ENCODE measurements at places on chromosomes 2 and 18.

DNA sequence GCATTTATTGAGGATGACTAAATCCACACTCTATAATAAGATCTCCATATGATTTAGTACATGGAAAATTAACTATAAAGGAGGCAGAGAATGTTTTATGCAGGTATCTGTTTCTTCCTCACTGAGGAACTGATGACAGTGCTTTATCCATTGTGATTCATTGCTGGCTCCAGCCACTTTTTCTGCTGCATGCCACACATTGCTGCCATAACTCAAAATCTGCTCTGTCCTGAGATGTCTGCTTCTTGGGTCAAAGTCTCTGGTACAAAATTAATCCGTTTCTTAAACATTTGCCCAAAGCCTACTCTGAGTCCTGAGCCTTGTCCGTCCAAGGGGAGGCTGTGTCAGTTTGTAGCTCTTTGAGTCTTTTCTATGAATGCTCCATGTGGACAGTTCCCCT is 15.5 kb upstream of the ARHGAP28 start:
- no peak for DNase-seq

- no peak for DNase-seq
These were observed 109.6 kb downstream of the TAF4B start for GRCh38 chr18:26335571-26336487.

DNA sequence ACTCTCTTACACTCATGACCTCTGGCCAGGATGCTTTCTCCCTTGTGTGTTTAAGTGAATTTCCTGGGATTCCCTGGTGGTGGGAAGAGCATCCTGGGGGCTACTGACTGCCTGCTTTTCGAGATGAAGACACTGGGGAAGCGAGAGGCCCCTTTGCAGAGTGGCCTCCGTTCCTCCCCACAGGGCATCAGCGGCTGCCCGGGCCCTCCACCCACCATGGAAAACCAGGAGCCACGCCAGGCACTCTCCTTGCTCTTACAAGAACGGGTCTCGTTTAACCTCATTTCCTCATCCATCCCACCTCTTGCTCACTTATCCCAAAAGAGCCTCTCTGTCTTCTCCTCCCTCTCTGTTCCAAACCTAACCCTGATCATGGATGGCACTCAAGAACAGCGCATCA is 17.8 kb downstream of the CHST10 start:
- no peak for DNase-seq

- DNase-seq: no peak
These were observed 61.1 kb upstream of the RND3 start for GRCh38 chr2:150548527-150548926.

DNA sequence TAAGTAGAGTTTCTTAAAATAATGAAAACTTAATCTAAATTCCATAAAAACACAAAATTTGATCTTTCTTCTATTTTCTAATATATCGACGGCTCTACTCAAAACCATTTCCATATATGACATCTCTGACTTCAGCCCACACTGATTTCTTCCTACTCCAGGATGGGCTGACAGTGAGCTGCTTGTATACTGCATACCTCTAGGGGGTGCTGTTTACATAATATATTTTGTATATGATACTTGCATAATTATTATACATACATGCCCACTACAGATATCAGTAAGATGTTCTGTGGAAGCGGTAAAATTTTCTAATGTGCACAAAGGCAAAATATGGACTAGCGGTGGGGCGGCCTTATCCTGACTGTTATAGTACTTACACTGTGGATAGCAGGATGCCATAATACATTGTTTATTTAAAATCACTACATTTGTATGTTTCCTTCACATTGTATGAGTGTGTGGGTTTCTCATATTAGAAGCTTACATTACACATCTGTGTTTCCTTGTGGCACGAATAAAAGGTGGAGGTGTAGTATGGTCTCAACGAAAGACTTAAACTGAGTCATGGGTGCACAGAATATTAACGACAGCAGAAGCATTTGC is 66.1 kb upstream of the NXPH2 start:
- no peak for DNase-seq

DNA sequence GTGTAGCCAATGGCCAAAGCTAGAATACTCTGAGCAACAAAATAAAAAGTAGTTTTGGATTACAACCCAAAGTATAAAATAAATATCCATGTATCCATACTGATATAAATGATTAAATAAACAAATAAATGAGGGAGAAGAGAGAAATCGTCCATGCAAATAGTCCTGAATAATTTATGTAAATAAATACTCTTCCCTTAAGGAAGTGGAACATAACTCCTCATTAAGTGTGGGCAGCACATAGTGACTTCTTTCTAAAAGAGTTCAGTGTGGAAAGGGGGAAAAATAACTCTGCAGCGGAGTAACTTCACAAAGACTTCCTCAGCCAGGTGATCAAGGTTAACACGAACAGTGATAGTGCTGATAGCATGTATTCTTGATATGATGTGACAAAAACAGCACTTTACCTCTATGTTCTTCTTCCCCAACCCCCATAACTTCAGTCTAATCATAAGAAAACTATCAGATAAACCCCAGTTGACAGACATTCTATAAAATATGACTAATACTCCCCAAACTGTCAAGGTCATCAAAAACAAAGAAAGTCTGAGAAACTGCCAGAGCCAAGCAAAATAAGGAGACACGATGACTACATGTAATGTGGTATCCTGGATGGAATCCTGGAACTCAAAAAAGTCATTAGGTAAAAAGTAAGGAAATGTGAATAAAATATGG is 30.7 kb downstream of the METTL8 start:
- DNase-seq: no peak

- DNase-seq: no peak
These were observed 95.8 kb downstream of the ZNF532 start for GRCh38 chr18:58960508-58960907.

DNA sequence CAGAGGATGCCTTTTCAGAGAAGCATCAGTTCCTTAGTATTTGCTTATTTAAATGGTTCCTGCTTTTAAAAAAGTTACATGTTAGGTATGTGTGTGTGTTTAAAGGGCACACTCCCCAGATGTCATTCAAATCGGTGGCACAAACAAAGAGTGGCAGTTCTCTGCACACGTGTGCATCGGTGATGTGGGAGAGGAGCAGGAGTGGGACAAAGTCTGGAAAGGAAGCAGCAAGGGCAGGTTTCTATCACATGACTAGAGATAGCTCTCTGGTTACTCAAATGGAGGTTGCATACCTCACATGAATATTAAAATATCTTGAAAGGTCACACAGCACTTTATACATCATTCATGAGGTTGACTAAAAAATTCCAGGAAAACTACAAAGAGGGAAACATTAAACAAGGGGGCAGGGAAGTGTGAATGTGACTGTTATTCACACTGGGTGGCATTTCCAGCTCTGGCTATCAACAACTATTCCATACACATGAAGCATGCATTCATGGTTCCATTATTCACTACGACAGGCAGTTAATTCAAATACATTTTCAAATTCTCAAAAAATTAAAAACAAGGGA is 64.7 kb downstream of the SEPTIN10 start:
- no peak for DNase-seq

- no peak for DNase-seq
These were observed 7.5 kb upstream of the KCNG2 start for GRCh38 chr18:79789901-79790890.

DNA sequence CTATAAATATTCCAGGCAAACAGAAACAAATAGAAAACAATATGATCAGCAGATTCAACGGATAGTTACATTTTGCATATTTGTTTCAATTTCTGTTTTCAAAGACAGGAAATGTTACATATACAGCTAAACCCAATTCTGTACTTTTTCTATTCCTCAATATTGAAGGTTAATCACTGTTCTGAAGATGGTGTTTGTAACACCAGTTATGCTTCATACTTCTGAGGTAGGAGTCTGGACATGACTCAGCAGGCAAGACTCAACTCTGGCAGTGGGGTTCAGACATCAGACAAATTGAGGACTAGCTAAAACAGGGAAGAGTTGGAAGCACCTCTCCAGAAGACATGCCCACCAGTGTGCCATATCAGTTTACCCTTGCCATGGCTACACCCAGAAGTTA is 16.6 kb downstream of the SERPINB13 start:
- DNase-seq: no peak

DNA sequence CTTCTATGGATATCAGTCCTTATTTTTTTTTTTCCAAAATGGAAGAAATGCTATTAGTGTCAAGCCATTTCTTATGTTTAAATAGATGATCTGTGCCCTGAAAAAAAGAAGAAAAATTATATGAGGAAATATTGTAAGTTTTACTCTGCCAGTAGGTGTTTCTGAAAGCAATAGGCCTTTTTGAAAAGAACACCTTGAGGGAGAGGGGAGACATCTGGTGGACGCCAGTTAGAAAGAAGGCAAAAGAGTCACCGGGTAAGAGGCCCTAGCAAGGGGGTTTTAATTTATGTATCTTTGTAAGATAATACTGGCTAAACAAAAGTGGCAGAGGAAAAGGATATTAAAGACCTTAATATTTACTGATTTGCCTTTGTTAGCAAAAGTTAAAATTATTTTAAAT is 56.1 kb downstream of the DYNAP start:
- no peak for DNase-seq

DNA sequence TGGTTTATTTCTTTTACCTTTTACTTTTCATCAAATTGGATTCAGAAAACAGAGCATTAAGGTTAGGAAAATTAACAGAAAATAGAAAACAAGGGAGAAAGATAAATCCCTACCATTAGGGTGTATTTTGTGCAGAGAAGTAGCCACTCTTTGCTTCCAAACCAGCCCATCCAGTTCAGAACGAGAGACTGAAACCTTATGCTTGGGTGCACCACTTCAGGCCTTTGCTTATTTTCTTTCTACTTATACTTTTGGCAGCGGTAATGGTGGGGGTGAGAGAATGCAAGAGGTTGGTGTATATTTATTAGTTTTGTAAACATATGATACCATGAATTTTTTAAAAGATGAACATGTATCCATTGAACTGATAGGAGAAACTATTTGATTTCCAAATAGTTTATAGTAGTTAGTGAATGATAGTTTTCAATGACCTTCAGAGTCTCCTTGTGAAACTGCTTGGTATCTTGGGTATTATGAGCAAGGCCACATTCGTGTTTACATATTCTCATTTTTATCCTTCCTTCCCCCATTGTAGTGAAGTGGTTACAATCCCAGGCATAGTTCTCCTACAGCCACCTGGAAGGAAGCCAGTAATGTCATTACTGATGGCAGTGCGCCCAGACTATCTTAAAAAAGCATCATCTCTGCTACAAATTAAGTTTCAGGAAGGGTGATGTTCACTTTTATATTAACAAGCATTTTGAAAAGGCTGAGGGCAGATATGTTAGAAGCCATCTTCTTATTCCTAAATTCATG is 60.8 kb downstream of the MFSD6 start:
- DNase-seq: no peak

- no peak for DNase-seq
These were observed 48.7 kb upstream of the KLF7 start for GRCh38 chr2:207214446-207214845.

- no peak for DNase-seq
These were observed 173.5 kb downstream of the DDX1 start for GRCh38 chr2:15765211-15765610.

DNA sequence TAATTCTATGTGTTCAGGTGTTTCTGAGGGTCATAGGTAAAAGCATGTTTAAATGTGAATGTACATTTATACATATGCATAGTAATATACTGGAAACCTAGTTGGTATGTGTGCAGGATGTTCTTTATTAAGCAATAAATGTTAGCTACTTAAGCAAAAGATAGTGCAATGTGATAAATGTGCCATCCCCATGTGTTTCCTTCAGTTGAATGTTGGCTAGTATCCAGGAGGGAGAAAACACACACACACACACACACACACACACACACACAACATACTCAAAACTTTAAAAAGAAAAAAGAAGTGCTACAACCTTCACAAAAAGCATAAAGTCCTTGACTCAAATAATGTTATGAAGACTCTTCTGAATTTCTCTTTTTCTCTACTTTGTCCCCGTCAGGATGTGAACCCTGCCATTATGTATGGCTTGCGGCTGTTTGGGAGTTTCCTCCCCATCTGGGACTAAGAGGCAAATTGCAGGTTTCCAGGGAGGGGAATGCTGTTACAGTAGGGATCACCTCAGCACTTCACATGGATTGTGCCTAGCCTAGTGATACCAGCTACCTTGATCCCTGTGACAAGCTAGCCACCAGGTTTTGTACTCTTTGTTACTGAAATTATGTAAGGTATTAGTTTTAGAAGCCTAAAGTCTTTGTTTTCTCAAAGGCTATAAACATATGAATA is 82.6 kb downstream of the IKZF2 start:
- no peak for DNase-seq

GRCh38 chr2:135424849-135425248 is 106.2 kb downstream of the ZRANB3 start:
- no peak for DNase-seq

- no peak for DNase-seq
These were observed 24.9 kb downstream of the FHOD3 start for GRCh38 chr18:36322408-36322728.

GRCh38 chr2:120343433-120344105 is 2.4 kb upstream of the INHBB start:
- DNase-seq: no peak

- no peak for DNase-seq
These were observed 86.4 kb downstream of the BIN1 start for GRCh38 chr2:127020536-127020935.

DNA sequence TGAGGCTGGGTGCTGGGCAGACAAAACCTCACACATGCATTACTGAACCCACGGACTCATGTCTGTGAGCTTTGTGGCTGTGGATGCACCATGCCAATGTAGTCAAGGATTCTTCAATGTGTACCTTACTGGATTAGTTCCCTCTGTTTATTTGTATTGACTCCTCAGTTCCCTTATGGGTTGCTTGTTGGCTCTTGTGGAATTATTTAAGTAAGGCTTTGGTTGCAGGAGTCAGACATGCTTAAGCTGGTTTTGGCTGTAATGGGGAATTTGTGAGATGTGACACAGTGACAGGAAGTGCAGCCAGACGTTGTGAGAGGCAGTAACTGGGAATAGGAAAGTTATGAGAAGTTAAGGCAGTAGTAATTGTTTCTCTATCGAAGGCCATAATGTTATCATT is 13.6 kb upstream of the IL1RN start:
- no peak for DNase-seq

DNA sequence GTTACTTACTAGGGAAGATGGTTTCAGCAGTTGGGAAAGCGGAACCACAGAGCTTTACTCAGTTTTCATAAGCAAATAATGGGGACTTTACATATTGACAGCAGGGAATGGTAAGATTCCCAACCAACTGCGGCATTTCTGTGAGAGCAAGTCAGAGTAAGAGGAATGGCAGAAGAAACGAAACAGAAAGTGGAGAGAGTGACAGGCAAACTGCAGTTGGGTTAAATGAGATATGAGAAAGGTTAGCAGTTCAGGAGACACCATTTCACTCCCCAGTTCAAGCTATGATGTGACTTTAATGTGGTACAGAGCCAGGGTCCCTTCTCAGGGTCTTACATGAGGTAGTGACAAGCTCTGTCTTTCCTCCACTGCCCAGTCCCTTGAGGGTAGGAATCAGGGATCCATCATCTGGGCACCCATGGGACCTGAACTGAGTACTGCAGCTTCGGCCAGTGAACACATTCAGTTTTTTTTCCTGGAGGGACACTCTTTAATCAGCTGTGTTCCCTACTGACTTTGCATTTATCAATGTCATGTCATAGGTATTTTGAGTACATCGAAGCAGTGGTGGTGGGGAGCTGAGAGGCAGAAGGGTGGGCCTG is 33.0 kb upstream of the GREB1 start:
- no peak for DNase-seq

- DNase-seq: no peak
These were observed 56.1 kb downstream of the OSBPL6 start for GRCh38 chr2:178250429-178250828.
